Foreskin melanocyte (primary cell): ENCODE measurements at places on chromosomes 2 and 18.

GRCh38 chr2:219476652-219477151 lies 22.0 kb upstream of the GMPPA start:
- no peak for DNase-seq

GRCh38 chr2:238854699-238855229 lies 6.9 kb downstream of the TWIST2 start:
- no peak for DNase-seq

GRCh38 chr2:96960153-96960961 lies 26.0 kb downstream of the FAM178B start:
- DNase-seq, result peak; percentile 75

DNA sequence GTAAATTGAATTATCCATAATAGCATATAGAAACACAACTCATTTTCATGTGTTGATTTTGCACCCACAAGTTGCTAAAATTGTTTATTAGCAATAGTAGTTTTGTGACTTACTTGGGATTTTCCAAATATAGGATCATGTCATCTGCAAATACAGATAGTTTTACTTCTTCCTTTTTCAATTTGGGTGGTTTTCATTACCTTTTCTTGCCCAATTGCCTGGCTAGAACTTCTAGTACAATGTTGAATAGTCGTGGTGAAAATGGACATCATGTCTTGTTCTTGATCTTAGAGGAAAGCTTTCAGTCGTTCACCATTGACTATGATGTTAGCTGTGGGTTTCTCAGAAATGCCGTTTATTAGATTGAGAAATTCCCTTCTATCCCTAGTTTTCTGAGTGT lies 60.2 kb upstream of the TCF7L1 start:
- no peak for DNase-seq

DNA sequence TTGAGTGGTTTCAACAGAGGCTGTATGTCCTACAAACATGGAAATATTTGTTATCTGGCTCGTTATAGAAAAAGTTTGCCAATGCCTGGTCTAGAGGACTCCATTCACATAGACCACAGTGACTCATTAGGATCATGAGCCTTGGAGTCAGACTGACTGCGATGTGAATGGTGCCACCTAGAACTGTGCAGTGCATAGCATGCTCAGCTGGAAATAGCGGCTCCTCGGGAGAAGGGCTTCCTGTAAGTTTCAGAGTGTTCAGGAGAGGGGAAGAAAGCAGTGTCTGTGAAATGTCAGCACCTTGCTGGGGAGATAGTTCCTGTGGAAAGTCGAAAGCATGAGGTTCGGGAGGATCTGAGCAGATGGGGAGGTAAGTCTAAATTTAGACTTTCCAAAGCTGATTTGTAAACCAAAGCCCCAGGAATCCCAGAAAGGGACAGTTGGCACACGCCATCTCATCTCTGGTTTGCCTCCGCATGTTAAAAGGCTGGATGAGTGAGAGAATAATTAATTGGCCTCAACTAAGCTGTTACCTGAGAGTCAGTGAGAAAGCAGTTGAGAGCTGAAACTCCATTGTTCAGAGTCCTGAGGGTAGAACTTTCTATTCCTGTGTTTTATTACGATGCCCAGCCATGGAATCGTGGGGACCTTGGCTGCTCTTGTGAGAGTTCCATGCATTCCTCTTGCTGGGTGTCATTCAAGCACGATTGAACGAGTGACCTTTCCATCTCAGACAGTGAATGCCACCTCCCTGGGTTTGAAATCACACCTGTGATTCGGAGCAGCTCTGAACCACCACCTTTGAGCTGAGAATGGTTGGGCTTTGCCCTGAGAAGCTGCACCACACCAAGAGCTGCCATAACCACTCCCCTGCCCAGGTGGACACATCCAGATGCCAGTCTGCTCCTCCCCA lies 99.5 kb downstream of the MAPK4 start:
- DNase-seq, result peak; percentile 5

- no peak for DNase-seq
Measured at GRCh38 chr2:9912468-9912867, 39.0 kb upstream of the GRHL1 start.

- DNase-seq, result no peak
Measured at GRCh38 chr2:177589186-177589585, 196.6 kb downstream of the AGPS start.

- peak; percentile 38 for DNase-seq
Measured at GRCh38 chr2:174013315-174013751, 48.2 kb upstream of the SP3 start.
